ENCODE measurements at places on chromosomes 1 and 21. TPM values are rescaled to one million over a fixed set of nuclear protein-coding genes. Genes with fewer than 3 reads are reported as not detected.

DNA sequence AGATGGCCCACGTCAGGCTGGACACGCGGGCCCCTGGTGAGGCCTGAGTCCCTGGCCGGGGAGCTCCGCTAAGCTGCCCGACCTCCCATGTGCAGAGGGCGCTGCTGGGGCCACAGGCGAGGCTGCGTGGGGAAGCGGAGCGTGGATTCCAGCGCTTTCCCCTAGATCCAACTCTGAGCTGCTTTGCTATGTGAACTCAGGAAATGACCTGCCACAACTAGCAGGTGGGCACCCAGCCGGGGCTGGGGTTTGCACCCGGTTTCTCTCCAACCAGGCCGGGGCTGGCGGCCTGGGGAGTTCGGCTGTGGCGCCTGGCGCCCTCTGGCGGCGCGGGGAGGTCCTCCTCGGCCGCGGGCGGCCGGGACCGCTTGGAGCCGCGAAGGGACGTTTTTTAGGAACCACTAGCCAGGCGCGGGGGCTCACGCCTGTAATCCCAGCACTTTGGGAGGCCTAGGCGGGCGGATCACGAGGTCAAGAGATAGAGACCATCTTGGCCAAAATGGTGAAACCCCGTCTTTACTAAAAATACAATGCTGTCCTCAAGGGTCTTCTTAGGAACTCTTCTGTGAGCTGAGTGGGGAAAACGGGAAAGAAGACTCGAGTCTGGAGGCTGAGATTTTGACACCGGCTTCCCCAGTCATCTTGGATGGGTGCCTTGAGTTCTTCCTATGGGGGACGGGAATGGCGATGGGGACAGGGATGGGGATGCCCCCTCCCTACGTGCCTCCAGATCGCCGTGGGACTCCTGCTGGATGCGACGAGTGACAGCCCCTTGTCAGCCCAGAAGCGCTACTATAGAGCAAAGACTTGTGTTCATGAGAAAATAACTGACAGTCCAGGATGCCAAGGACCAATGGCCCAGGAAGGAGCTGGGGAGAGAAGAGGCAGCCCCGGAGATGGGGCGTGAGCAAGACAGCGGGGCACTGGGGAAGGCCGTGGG lies 12.6 kb downstream of the PYCR2 start:
- H3K36me3 ChIP-seq: no peaks in the 10 kb centered on the region
- peaks cover 5% of the 10 kb centered on the region for H3K27me3 ChIP-seq
- peaks cover 9% of the 10 kb centered on the region for H3K4me1 ChIP-seq
- H3K4me3 ChIP-seq: no peak overlapping the region
- H3K27ac ChIP-seq: no peak overlapping the region
- peak; percentile 88 for DNase-seq

- no peak for DNase-seq
- H3K36me3 ChIP-seq: no peaks in the 10 kb centered on the region
- no peaks in the 10 kb centered on the region for H3K27me3 ChIP-seq
These were observed 89.0 kb upstream of the MACF1 start for GRCh38 chr1:39115271-39116110.

DNA sequence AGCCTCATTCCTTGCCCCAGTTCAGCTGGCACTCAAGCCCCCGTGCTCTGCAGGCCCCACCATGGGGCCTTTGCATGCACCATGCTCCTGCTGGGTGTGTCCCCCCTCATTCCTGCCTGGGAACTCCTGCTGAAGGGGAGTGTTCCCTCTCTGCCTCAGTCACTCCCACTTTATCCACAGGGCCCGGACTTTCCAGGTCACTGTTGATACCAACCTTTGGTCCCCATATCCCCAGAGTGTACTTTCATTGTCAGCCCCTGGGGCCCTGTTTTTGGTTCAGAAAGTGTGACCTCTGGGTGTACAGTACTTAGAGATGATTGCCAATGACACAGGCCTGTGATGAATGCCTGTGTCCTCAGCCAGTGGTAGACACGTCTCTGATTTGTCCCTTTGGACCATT lies 2.9 kb downstream of the TTC22 start:
- H3K4me1 ChIP-seq: peaks cover 25% of the 10 kb centered on the region
- H3K27ac ChIP-seq: no peak overlapping the region
- DNase-seq: no peak
- H3K27me3 ChIP-seq: no peaks in the 10 kb centered on the region
- no peaks in the 10 kb centered on the region for H3K36me3 ChIP-seq

DNA sequence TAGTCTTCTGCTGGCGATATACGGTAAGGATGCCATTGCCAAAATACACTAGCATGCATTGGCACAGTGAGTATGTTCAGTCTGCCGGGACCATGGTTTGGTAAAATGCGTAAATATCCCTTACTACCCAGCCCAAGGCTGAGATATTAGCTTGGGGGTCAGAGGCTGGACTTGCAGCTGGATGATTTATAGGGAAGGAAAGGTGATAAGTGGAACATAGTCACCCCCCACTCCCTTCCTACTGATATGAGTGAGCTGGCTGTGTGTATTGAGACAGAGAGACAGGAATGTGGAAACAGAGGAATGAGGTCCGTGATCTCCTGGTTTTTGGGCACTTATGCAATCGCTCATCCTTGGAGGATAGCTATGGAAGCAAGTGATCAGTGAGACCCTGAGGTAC lies 642.8 kb downstream of the KCNT2 start:
- no peak for DNase-seq
- H3K27ac ChIP-seq: no peak overlapping the region
- H3K36me3 ChIP-seq: no peaks in the 10 kb centered on the region

GRCh38 chr1:145784409-145784808 lies 39.5 kb downstream of the RNF115 start:
- H3K27me3 ChIP-seq: no peaks in the 10 kb centered on the region
- peaks cover 30% of the 10 kb centered on the region for H3K36me3 ChIP-seq
- no peak overlapping the region for H3K27ac ChIP-seq
- no peak overlapping the region for H3K4me3 ChIP-seq
- H3K4me1 ChIP-seq: peaks cover 24% of the 10 kb centered on the region

DNA sequence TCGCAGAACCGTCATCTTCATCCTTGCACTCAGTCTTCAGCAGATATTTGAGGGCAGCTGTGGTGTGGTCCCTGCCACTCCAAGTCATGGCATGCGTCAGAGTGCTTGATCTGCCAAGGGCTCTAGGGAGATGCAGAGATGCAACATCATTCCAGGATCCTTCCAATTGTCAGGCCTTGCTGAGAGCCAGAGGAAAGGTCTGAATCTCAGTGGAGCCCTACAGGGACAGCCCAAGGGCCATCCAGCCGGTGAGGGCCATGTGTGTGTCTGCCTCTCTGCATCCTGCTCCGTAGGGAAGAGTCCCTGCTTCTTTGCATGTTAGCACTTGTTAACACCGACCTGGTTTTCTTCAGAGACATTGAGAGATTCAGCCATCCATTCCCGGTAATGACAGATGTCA lies 17.6 kb downstream of the MAPKAPK2 start:
- no peak for DNase-seq
- peaks cover 50% of the 10 kb centered on the region for H3K4me1 ChIP-seq
- H3K36me3 ChIP-seq: peaks cover 9% of the 10 kb centered on the region
- H3K27ac ChIP-seq: no peak overlapping the region
- no peaks in the 10 kb centered on the region for H3K27me3 ChIP-seq

DNA sequence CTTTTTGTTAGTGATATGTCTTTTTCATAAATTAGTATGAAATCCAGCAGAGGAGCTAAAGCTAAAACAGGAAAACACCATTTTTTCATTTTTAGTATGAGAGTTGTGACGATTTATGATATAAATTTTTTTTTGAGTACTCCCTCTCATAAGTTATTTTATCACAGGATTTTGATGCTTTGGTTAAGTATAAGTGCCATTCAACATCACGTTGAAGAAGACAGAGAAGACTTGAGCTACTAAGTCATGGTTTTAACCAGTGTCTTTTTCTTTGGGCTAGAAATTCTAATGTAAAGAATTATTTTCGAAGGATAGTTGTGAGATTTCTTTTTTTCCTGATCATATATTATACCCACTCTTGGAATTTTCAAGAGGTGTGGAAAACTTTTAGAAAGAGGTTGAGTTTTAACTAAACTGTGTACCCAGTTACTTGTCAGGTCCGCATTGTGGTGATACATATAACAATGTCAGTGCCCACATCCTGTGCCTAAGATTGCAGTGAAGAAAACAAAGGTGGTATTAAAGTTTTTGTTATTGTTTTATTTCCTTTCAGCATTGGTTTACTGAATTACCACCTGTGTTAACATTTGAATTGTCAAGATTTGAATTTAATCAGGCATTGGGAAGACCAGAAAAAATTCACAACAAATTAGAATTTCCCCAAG lies 93.8 kb downstream of the USP25 start:
- H3K27ac ChIP-seq: peak overlapping the region; percentile 68
- peaks cover 31% of the 10 kb centered on the region for H3K36me3 ChIP-seq
- H3K4me1 ChIP-seq: peaks cover 22% of the 10 kb centered on the region
- peak overlapping the region; percentile 37 for H3K4me3 ChIP-seq
- H3K27me3 ChIP-seq: no peaks in the 10 kb centered on the region

DNA sequence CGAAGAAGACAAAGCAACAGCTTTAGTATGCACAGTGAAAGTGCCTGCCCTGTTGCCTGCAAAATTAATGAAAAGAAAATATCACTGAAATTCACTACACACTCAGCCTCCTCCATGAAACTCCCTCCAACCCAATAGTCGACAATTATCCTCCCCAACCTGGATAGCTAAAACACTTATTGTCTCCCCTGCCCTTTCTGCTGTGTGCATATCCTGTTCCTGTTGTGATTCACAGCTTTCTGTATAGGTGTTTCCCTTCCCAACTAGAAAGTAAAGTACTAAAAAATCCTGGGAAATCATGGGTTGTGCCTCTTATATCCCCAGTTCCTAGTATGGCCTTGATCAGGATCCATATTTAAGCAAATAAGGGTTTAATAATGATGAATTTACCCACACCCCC lies 412.1 kb downstream of the LTN1 start:
- no peaks in the 10 kb centered on the region for H3K4me1 ChIP-seq
- no peak for DNase-seq
- no peak overlapping the region for H3K4me3 ChIP-seq
- no peaks in the 10 kb centered on the region for H3K27me3 ChIP-seq
- H3K36me3 ChIP-seq: peaks cover 11% of the 10 kb centered on the region
- H3K27ac ChIP-seq: no peak overlapping the region

GRCh38 chr21:34357889-34358288 lies 5.9 kb upstream of the KCNE2 start:
- H3K36me3 ChIP-seq: no peaks in the 10 kb centered on the region
- H3K4me3 ChIP-seq: no peak overlapping the region
- peaks cover 8% of the 10 kb centered on the region for H3K4me1 ChIP-seq
- no peak overlapping the region for H3K27ac ChIP-seq

DNA sequence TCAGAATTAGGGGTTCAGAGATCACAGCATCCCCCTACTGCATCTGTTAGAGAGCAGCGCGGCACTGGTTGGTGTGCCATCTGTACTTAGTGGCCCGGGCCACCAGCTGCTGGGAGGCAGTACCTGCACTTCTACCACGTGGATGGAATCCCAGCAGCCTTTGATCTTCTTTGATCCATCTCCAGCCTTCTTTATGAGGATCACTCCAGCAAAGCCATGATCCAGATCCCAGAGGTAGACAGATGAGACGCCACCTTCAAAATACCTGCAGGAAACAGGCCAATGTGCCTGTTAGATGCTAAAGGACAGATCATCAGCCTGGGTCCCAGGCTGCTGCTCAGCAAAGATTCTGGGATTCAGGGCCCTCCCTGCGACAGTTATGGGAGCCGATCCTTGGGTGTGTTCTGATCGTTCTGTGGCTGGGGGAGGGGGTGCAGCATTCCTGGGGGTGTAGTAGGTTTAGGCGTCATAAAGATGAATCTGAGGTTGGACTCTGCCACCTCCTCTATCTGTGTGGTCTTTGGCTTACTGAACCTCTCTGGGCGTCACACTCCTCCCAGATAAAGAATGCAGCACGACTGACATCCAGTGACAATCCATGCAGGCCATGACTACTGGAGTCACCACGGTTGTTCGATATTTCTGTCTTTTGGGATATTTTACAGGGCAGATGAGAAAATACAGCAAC lies 45.3 kb downstream of the SLC66A1 start:
- H3K27ac ChIP-seq: no peak overlapping the region
- H3K4me1 ChIP-seq: peaks cover 18% of the 10 kb centered on the region
- no peak for DNase-seq
- H3K4me3 ChIP-seq: no peak overlapping the region
- H3K27me3 ChIP-seq: no peaks in the 10 kb centered on the region

DNA sequence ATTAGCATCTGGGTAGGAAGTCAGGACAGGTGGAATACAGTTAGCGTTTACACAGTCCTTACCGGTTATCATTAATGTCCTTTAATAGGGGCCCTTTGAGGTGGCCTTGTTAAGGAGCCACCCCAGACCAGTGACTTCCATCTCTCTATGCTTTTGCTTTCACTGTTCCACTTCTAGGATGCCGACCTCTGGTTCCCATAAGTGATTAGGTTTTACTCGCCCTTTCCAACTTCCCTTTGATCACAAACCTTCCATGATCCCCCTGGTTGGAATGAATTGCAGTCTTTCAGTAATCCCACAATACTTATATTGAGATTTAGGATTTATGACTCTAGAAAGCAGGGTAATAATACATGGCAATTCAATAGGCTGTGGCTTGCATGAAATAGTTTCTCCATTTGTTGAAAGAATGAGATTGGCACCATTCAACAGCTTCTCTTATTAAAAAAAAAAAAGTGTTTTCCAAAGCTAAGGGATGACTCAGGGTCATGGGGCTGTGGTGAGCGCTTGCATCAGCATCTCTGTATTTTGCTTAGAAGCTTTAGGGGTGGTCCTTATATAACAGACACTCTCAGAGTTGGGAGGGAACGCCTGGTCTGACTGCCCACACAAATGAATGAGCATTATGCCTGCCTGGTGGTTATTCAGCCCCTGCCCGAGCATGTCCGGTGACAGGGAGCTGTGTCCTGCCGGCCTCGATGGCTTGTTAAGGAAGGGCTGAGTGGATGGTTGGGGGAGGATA lies 110.5 kb downstream of the CNIH3 start:
- no peak overlapping the region for H3K27ac ChIP-seq
- DNase-seq: no peak
- peaks cover 4% of the 10 kb centered on the region for H3K27me3 ChIP-seq
- H3K4me1 ChIP-seq: peaks cover 2% of the 10 kb centered on the region

GRCh38 chr1:915295-916172 lies 8.2 kb upstream of the SAMD11 start:
- H3K4me1 ChIP-seq: peaks cover 8% of the 10 kb centered on the region

- no peak overlapping the region for H3K27ac ChIP-seq
- no peak overlapping the region for H3K4me3 ChIP-seq
- DNase-seq: no peak
- peaks cover 30% of the 10 kb centered on the region for H3K27me3 ChIP-seq
- no peaks in the 10 kb centered on the region for H3K36me3 ChIP-seq
These were observed 8.7 kb upstream of the KISS1 start for GRCh38 chr1:204204944-204205343.

- H3K27me3 ChIP-seq: no peaks in the 10 kb centered on the region
- peaks cover 30% of the 10 kb centered on the region for H3K36me3 ChIP-seq
- no peaks in the 10 kb centered on the region for H3K4me1 ChIP-seq
- H3K27ac ChIP-seq: no peak overlapping the region
- no peak overlapping the region for H3K4me3 ChIP-seq
These were observed 50.9 kb downstream of the TARBP1 start for GRCh38 chr1:234427950-234428646.

Gene TMEM59
- total RNA-seq: 192 TPM

Gene PROK1
- total RNA-seq: not detected

Gene CNIH3
- total RNA-seq: 1.6 TPM

Gene RGSL1
- total RNA-seq: not detected

Gene TUT4
- 104 TPM for total RNA-seq

Gene FOXO6
- not detected for total RNA-seq

Gene SEMA4A
- 9.8 TPM for total RNA-seq

Gene OR10X1
- not detected for total RNA-seq

Data from activated naive CD8-positive, alpha-beta T cell treated with anti-CD3 and anti-CD28 coated beads, Interleukin-2, amount 10 ng/mL, durations not matched to agents 7 days and 5 days (primary cell).